ENCODE measurements at places on chromosomes 16 and 17.

GRCh38 chr16:31364421-31364820 is 9.4 kb downstream of the ITGAX start:
- DNase-seq, result no peak

GRCh38 chr17:81223762-81224130 is 981 bp upstream of the CEP131 start:
- no peak for DNase-seq

DNA sequence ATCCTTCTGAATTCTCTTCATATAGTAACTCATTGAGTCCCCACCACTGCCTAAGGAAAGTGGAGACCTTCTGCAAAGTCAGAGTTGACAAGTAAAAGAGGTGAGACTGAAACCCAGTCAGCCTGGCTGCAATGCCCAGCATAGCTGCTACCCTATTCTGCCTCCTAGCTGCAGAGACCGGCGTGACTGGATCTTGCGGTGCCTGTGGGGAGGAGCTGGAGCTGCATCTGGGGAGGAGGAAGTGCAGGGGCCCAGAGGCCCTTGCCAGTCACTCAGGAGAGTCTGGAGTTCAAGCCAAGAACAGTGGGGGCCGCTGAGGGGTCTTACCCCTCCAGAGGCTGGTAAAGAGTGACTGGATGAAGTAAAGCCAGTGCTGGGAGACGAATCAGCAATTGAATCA is 35.0 kb upstream of the ZNF423 start:
- no peak for DNase-seq

- no peak for DNase-seq
Observed at GRCh38 chr17:42338427-42338985, 49.7 kb downstream of the STAT3 start.

GRCh38 chr16:77931058-77931457 is 91.3 kb upstream of the CLEC3A start:
- no peak for DNase-seq

- peak; percentile 81 for DNase-seq
Observed at GRCh38 chr16:50806099-50807062, 64.5 kb downstream of the CYLD start.

DNA sequence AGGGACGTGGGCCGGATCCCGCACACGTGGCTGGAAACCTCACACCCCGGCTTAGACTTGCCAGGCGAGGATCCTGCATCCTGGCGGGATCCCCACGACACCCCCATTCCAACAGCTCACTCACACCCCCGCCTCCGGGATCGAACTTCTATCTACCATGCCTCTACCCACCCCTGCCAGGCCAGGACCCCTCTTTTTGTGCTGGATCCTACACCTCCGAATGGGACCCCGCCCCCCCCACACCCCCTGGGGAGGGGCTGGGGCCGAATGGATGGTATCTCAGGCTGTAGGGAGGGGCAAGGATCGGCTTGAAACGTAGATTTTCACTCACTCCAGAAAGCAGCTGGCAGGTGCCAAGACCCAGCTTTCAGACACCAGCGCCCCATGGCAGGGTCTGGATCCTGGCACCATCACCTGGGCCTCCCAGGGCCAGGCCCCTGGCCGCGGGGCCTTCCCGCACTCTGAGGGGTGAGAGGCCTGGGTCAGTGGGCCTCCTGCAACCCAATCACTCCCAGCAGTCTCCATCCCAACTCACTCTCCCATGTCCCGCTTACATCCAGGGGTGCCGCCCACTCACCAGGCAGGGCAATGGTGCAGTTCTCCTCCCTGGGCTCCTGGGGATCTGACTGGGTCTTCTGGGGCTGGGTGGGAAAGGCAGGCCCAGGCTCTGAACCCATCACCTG is 6.7 kb downstream of the PRSS36 start:
- no peak for DNase-seq

GRCh38 chr16:73750639-73751038 is 546.0 kb upstream of the PSMD7 start:
- no peak for DNase-seq

DNA sequence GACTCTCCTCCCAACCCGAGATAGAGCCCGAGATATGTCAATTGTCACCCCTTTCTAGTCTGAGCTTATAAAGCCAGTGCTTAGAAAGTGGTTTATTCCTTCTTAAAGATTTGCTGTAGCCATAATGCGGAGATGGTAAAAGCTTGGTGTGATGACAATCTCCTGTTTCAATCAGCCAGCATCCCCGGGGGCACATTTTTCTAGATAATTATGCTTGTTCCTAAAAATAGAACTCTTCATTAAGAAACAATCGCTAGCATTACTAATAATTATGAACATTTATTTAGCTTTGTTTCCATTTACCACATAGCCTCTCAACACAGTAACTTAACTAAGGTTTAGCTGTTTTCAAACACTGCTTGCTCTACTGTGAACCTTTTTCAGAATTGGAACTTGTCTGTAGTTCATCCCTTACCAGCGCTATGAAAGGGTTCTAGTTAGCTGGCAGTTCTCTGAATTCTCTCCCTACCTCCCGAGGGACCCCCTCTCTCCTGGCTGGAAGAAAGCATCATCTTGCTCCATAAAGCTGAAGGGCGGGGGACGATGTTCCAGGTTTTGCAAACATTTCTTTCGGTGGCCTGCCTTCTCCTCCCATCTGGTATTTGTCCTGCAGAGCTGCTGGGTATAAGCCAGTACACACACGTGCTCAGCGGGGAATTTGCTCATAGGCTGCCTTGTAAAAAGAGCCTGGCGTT is 922 bp upstream of the MRPL58 start:
- DNase-seq, result peak; percentile 83

- DNase-seq, result no peak
Observed at GRCh38 chr16:54521327-54521726, 234.7 kb upstream of the IRX3 start.

DNA sequence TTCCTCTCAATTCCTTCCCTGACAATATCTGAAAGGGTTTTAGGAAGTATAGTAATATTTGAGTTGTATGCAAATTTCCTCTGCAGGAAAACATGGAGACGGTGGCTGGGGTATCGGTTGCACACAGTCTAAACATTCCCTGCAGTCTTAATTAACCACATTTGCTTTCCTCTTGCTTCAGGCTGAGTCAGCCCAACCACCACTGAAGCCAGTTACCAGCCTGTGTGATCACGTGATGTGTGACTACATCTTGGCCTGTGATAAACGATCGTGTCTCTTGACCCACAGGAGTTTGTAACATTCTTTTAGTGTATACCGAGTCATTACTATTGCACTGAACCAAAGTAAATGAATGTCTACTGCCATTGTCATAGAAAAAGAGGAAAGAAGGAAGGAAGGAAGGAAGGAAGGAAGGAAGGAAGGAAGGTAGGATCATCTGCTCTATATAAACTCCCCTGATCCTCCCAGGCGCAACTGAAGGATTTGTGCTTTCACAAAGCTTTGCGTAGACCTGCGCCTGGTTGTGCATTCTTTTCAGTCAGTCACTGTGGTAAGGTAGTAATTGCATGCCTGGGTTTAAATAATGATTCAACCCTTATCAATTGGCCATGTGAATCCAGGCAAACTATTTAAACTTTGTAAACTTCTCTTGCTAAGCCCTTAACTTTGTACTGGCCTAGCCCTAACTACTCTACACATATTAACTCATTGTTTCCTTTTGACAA is 280.6 kb upstream of the SALL1 start:
- DNase-seq, result no peak

DNA sequence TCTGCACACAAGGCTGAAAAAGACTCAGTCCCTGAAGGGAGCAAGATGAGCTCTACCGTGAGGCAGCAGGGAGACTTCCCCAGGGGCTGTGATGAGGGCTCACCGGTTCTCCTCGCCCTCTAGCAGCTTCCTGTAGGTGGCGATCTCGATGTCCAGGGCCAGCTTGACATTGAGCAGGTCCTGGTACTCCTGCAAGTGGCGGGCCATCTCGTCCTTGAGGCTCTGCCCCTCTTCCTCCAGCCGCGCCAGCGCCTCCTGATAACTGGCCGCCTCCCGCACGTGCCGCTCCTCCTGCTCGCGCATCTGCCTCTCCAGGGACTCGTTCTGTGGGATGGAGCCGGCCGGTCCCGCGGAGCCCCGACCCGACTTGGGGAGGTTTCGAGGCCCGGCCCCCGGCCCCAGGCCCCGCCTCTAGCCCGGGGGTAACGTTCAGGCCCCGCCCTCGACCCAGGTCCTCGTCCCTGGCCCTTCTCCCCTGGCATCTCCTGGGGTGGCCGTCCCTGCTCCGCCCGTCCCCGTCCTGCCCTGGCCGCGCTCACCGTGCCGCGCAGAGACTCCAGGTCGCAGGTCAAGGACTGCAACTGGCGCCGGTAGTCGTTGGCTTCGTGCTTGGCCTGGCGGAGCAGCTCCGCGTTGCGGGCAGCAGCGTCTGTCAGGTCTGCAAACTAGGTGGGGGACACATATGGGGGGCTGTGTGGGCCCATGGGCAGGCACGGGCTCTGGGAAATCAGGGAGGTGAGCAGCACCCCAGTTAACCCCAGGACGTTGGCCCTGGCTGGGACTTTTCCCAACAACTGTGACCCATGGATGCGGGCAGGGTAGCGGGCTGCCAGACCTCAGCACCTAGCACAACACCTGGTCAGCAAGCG is 3.9 kb downstream of the GFAP start:
- no peak for DNase-seq

GRCh38 chr16:81445143-81445961 is 744 bp downstream of the CMIP start:
- DNase-seq, result no peak

DNA sequence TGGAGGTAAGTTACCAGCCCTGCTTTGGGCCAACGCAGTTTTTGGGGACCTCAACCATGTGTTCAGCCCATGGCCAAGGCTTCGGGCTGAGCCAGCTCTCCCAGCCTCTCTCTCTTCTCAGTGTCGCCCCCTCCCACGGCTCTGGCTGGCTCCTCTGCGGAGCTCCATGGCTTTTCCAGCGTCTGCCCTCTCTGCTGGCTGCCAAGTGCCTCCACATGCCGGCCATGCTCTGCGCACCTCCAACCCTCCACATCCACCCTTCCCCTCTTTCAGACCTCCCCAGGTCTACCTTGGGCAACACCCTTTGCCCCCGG is 23.2 kb downstream of the COTL1 start:
- no peak for DNase-seq

All from NCI-H2171 (cell line).